Lower lobe of right lung (tissue), 2 donors: ENCODE measurements at places on chromosomes 5 and 9. TPM values are rescaled to one million over a fixed set of nuclear protein-coding genes. Genes with fewer than 3 reads are reported as not detected.

DNA sequence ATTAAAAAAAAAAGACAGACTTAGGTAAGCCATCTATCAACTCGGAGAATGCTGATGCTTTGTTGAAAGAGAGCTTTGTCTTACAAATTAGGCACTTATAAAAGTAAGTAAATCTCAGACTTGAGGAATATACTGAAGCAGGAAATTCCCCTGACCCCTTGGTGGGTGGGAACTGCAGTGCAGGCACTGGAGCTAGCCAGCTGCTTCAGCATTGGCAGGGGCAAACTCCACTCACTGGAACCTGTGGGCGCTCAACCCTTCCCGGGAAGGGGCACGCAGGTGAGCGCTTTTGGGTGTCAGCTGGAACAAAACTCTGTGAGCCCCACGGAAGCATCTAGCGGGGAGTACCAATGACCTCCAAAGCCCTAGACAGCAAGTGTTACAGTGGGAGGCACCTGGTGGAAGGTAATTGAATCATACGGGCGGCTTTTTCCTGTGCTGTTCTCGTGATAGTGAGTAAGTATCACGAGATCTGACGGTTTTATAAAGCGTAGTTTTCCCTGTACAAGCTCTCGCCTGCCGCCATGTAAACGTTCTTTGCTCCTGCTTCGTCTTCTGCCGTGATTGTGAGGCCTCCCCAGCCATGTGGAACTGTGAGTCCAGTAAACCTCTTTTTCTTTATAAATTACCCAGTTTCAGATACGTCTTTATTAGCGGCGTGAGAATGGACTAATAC, 628.0 kb upstream of the CDH18 start:
- no peak for DNase-seq

DNA sequence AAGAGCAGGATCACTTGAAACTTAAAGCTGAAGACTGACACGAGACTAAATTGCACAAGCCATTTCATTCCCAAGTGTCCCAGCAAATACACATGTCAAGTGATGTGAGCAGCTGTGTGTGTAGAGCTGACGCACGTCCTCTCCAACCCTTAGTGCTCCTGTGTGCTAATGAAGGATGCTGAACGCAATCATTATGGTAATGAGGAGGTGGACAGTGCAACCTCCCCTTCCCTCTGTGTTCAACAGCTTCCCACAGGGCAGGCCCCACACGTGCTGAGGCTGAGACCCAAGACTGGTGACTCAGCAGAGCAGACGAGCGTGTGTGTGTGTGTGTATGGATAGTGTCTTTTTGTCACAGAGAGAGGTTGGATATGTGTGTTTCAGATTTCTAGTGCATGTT, 702.1 kb downstream of the SEMA5A start:
- DNase-seq, result no peak

DNA sequence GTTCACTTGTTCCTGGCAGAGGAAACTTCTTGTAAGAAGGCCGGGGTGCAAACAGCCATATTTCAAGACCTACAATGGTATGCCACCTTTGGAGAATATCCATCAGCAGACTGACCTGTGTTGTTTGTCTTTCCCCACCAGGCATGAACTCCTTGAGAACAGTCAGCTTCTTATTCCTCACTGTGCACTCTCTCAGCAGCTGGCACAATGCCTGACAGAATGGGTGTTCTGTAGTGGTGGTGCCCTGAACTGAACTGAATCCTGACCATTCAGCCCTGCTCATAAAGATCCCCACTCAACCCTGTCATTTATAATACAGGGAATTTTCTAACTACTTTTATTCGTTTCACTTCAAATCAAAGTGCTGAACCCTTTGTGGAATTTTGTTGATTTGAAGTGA, 206.9 kb downstream of the COX7C start:
- DNase-seq, result no peak

The FBXO4 gene
- 8.5 TPM for total RNA-seq

The C9 gene
- 0.27 TPM for total RNA-seq

The PALM2AKAP2 gene
- 26.2 TPM for total RNA-seq

The IL3 gene
- total RNA-seq, result not detected
